ENCODE measurements at places on chromosomes 2 and 18.

DNA sequence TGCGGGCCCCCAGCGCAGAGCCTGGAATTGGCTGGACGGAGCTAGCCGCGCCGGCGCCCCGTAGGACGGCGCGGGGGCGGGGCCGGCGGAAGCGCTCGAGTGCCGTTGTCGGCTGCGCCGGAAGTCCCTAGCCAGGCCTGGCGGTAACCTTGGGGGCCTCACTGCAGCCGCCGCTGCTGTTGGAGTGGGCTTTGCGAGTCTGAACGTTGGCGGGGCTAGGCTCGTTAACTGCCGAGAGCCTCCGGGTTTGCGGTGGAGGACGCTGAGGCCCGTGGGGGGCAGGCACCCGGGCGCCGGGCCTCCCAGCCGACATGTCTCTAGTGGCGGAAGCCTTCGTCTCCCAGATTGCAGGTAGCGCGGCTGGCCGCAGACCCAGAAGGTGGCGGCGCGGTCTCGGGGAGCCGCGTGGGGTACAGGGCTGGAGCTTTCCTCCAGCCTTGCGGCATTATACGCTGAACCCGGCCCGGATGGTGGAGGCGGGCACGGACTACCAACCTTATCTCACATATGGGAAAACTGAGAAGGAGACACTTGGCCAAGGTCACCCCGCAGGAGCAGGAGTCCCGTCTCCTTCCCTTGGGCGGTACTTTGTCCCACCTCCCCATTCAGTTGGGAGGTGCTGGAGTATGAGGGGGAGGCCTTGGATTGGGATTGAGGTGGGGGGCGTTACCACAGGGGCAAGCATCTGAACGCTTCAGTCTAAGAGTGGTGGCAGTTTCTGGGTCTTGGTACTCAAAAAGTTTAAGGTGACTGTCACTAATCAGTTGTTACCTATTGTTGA lies at the start of gene MTX2:
Gene MTX2, plus strand, starts transcription at position 124 of the 781 bp plus-strand sequence. Its CDS starts 188 bp downstream, at position 312.
- peak; percentile 57 for DNase-seq

DNA sequence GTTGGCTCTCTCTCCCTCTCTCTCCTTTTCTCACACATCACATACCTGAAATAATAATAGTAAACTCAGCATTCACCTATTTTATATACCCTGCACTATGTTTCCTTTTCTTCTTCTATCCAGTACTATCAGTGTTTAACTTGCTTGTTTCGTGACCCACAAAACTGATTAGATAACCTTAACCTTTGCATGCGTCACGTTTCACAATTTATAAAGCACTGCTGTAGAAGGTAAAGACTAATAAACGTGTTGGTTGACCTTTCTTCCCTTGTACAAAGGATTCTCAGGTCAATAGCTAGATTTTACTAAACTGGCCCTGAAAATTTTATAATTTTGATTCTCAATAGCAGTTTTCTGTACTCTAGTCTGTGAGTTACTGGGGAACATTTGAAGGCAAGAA lies 791.7 kb downstream of the DPP10 start:
- DNase-seq: no peak

GRCh38 chr18:41501848-41502247 lies 453.2 kb upstream of the PIK3C3 start:
- DNase-seq: no peak

DNA sequence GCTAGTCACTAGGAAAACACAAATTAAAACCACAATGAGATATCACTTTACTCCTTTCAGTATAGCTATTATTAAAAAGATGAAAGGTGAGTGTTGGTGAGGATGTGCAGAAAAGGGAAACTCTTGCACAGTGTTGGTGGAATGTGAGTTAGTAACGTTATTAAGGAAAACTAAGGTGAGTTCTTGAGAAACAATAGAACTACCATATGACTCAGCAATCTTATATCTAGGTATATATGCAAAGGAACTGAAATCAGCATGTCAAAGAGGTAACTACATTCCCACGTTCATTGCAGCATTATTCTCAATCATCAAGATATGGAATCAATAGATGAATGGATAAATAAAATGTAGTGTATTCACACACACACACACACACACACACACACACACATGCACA lies 117.3 kb upstream of the HNMT start:
- no peak for DNase-seq

GRCh38 chr2:231556981-231557380 lies 26.7 kb upstream of the NMUR1 start:
- DNase-seq: no peak

- peak; percentile 69 for DNase-seq
Measured at GRCh38 chr18:77366720-77367641, 117.3 kb downstream of the GALR1 start.

GRCh38 chr2:20018601-20019152 lies 6.2 kb upstream of the MATN3 start:
- DNase-seq: no peak

Data from NCI-H446 treated with DMSO at 0.1 percent for 48 hours (cell line).